RWPE2 (cell line): ENCODE measurements at places on chromosomes 11 and 22.

DNA sequence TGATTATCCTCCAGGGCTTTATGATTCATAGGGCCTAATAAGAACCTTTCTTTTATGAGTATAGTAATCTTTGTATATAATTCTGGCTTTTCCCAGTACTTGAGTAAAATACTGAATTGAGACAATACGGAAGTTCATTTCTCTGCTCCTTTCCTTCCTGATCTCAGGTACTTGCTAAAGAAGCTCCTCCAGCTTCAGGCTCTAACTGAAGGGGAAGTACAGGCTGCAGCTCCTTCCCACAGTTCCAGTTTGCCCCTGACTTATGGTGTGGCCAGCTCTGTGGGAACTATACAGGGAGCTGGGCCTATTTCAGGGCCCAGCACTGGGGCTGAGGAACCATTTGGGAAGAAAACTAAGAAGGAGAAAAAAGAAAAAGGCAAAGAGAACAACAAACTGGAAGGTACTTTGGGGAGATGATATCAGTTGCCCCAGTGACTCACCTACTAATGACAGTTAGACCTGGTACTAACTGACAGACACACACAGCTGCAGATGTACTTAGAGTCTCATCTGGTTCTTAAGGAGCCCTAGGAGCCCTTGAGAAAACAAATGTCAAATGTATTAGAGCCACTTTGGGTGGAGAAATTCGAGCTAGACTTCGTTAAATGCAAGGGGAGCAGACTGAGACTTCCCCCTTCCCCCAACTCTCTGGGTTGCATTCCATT is 3.0 kb downstream of the TBRG1 start:
- no peak for DNase-seq

DNA sequence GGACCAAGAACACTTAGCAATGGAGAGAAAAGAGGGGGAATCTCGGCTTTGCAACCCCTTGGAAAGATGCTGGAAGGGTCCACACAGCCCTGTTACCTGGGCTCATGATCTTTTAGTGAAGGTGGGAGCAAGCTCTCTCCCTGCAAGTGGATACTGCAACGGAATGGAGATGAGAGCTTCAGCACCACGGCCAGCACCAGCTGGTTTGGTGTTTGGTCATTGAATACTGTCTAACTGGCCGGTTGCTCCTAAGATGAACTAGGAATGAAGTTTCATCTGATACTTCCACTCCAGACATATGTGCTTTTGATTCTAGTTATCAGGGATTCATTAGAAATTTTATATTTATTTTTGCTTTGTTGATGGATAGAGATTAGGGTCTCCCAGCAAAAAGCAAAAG is 16.3 kb downstream of the HTR3A start:
- no peak for DNase-seq

DNA sequence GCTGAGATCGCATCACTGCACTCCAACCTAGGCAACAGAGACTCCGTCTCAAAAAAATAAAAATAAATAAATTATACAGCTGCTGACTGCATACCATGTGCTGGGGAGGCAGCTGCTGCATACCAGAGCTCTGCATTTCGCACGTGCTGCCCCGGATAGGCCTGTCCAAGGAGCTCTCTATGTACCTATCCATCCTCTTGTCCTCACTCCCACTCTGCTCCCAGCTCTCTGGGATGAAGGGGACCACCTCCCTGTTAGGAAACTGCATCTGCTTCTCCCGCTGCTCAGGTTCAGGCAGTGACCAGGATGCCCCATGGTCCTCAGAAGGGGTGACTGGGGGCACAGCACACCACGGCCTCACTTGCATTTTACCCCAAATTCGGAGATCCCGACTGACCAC is 302.3 kb downstream of the BRD1 start:
- DNase-seq = no peak

GRCh38 chr22:35045451-35045850 is 20.5 kb upstream of the ISX start:
- no peak for DNase-seq

- DNase-seq = no peak
Observed at GRCh38 chr11:65817312-65817834, 16.4 kb upstream of the SNX32 start.
